Stimulated activated CD8-positive, alpha-beta memory T cell treated with anti-CD3 and anti-CD28 coated beads, Interleukin-4, amount 100 ng/mL, for 1 hour (primary cell): ENCODE measurements at places on chromosomes 6 and 20.

DNA sequence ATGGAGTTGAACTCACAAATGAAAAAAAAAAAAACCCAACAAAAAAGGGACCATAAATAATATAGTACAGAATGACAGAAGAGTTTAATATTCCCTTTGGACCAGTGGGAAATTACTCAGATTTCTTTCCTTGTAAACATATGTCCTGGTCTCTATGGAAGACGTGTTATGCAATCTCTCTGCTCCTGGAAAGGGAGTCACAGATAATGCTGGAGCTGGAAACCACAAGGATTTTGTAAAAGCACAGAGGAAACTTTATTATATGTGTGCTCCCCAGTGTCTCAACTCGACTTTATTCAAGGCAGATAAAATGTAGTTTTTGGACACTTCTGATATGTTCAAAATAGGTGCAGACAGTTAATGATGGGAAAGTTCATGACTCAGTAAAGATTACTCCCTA, 88.1 kb upstream of the ZFP64 start:
- DNase-seq: no peak

- no peak for DNase-seq
Measured at GRCh38 chr6:31581434-31582229, 592 bp downstream of the LTB start.

DNA sequence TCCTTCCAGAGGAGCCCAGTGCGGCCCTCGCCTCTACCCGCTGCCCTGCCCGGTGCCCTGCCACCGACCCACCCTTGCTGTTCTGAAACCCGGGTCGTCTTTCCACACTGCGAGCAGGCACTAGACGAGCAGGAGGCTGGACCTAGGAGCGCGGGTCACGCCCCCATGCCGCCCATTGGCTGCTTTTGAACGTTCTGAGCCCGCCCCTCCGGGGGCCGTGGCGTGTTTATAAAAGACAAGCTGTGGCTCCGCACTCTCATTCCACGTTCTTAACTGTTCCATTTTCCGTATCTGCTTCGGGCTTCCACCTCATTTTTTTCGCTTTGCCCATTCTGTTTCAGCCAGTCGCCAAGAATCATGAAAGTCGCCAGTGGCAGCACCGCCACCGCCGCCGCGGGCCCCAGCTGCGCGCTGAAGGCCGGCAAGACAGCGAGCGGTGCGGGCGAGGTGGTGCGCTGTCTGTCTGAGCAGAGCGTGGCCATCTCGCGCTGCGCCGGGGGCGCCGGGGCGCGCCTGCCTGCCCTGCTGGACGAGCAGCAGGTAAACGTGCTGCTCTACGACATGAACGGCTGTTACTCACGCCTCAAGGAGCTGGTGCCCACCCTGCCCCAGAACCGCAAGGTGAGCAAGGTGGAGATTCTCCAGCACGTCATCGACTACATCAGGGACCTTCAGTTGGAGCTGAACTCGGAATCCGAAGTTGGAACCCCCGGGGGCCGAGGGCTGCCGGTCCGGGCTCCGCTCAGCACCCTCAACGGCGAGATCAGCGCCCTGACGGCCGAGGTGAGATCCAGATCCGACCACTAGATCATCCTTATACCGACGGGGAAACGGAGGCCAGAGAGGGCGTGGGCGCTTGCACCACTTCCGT, at the start of gene ID1:
Gene ID1, plus strand, starts transcription at position 259 of the 871 bp plus-strand sequence. Its CDS starts 99 bp downstream, at position 358.
- DNase-seq: peak; percentile 83

- DNase-seq: no peak
Measured at GRCh38 chr6:54891536-54891935, 45.0 kb downstream of the FAM83B start.

DNA sequence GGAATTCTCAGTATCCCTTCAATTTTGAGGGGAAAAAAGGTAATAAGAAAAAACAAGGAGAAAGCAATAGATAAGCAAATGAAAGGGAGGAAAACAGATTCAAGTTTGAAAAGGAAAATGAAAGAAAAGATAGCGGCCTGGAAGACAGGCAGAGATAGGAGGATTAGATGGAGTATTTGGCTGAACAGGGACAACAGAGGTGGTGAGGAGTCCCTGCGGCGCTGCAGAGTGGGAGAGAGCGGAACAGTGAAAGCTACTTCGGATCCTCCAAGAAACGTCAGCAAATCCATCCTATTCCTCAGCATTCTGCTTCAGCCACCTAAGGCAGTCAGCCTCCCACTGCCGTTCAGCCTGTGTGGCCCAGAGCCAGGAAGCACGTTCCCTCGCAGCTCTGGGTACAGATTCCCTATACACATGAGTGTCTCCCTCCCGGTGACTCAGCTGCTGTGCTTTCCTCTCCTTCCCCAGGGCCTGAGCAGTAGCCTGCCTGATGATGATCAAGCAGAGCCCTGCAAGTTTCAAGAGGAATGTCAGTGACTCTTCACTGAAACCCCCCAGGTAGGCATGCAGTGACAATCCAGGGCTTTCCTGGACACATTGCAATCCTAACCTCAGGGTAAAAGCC, 43.4 kb upstream of the CDYL start:
- no peak for DNase-seq

GRCh38 chr6:22399693-22400092, 102.9 kb upstream of the PRL start:
- no peak for DNase-seq

GRCh38 chr20:2459981-2460751, 10.4 kb downstream of the SNRPB start:
- no peak for DNase-seq

GRCh38 chr6:17031961-17032360, 69.9 kb upstream of the STMND1 start:
- no peak for DNase-seq

- no peak for DNase-seq
Measured at GRCh38 chr6:105326216-105326615, 76.7 kb downstream of the PREP start.

- no peak for DNase-seq
Measured at GRCh38 chr6:131728296-131728939, 17.6 kb upstream of the CTAGE9 start.

GRCh38 chr6:131004387-131004755, 58.7 kb downstream of the EPB41L2 start:
- DNase-seq: no peak

DNA sequence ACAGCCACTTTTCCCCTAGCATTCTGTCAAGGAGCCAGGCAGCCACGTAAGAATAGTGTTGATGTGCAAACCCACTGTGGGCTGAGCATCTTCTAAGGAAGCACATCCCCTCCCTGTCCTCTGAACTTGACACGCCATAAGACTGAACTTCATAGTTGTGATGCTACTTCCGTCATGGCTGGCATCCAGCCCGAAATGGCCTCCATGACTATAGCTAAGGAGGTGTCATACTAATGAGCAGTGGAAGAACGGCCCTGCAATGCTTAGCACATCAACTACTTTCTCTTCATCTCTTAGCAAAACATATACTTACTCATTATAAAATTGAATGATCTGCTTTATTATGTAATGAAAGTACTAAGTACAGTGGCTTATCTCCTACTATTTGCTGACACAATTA, 110.2 kb downstream of the GJA10 start:
- no peak for DNase-seq

GRCh38 chr20:5315807-5316187, 957 bp downstream of the PROKR2 start:
- no peak for DNase-seq

GRCh38 chr20:36311854-36312723, 6.0 kb downstream of the DLGAP4 start:
- DNase-seq: no peak

- DNase-seq: no peak
Measured at GRCh38 chr20:59776626-59777330, 156.7 kb downstream of the SYCP2 start.

GRCh38 chr6:2964793-2965505, 6.4 kb downstream of the SERPINB6 start:
- DNase-seq: no peak

- DNase-seq: no peak
Measured at GRCh38 chr6:147194652-147195411, 9.4 kb upstream of the STXBP5 start.

DNA sequence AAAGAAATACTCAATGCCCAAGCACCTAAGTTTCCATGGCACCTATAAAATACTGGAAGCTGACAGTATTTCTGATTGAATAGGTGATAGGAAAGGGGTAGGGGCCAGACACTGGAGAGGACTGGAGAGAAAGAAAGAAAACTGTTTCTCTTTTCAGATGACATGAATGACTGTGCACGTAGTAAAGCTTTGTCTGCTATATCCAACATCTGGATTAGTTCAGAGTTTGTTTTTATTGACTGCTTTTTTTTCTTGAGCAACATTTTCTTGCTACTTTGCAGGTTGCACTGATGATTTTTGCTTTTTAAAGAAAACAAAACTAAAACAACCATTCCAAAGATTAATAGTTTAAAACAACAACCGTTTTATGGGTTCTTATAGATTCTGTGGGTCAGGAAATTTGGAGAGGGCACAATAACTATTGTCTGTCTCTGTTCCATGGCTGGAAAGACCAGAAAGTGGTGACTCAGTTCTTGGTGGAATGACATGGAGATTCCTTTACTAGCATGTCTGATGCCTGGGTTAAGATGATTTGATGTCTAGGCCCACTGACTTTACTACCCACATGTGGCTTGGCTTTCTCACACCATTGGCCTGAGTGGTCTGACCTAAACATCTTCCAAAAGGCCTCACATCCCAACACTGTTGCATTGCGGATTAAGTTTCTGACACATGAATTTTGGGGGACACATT, 12.2 kb upstream of the LRP11 start:
- no peak for DNase-seq

DNA sequence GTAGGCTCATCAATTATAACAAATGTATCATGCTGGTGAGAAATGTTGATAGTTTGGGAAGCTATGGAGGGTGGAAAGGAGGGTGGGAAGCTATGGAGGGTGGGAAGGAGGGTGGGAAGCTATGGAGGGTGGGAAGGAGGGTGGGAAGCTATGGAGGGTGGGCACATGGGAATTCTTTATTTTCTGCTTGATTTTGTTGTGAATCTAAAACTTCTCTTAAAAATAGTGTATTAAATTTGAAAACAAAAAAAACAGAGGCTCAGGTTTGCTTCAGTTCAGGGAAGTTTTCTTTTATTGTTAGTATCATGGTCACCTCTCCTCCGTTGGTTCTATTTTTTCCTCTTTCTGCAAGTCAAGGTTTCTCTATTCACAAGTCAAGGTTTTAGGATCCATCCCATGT, 106.4 kb downstream of the SOD2 start:
- DNase-seq: no peak

- DNase-seq: no peak
Measured at GRCh38 chr20:35297740-35298139, 5.5 kb upstream of the FAM83C start.

- DNase-seq: no peak
Measured at GRCh38 chr6:151240036-151240685, 394 bp downstream of the AKAP12 start.

DNA sequence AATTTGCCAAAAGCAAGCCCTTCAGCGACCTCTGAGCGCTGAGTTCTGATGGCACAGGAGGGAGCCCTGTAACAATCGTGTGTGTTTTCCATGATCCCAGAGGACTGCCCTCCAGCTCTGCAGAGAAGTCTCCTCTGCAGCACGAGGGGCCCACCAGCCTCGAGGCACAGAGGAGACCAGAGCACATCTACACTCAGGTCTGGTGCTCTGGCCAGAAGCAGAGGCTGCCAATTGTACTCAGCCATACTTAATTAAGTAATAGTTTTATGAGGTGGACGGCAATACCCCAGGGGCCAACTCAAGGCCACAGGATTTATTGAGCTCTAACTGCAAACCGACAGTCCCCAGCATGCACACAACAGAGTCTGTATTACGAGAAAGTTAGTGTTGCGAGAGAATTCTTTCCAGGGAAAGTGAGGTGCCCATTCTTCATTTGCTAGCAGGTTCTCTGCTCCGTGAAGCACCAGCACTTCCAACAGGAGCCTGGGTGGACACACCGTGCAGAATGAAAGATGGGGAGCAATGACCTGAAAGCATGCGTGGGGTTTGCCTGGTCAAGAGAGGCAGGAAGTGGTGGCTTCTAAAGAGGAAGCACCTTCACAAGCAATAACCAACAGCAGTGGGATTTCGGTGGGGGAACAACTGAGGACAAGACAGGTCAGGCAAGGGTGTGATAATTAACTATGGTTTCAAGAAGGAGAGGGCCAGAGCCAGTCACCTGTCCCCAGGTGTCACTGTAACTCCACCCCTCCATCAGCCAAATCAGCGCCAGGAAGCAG, 92.8 kb upstream of the FOXC1 start:
- no peak for DNase-seq

GRCh38 chr20:17921774-17922173, 46.8 kb downstream of the SNX5 start:
- no peak for DNase-seq

DNA sequence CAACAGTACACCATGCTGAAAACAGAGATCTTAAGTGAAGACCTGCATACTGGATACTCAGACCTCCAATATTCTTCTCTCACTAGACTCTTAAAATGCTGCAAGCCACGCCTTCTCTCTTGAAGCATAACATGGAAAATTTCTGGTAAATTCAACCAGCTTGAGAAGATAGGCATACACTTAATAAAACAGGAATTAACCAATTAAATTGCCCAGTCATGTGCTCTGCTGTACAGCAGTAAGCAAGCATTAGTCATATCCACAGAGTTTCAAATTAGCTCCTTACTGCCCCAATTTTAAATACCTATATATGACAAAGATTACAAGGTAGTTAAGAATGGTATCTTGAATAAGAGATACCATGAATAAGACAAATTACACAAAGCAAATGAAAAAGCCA, 53.8 kb downstream of the C6orf58 start:
- DNase-seq: no peak

DNA sequence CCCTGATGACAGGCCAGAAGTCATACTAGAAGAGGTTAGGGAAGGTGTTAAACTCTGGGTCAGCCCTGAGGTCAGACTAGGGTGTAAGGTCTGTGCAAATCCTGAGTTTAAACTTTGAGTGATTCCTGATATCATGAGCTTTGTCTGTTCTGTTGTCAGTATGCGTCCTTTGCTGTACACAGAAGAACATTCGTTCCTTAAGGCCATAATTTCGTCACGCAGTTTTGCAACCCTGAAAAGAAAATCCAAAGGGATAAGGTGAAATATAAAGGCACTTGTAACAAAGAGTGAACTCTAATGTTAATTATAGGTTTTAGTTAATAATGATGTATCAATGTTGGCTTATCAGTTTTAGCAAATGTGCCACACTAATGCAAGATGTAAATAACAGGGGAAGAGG, 2.3 kb downstream of the DST start:
- no peak for DNase-seq

DNA sequence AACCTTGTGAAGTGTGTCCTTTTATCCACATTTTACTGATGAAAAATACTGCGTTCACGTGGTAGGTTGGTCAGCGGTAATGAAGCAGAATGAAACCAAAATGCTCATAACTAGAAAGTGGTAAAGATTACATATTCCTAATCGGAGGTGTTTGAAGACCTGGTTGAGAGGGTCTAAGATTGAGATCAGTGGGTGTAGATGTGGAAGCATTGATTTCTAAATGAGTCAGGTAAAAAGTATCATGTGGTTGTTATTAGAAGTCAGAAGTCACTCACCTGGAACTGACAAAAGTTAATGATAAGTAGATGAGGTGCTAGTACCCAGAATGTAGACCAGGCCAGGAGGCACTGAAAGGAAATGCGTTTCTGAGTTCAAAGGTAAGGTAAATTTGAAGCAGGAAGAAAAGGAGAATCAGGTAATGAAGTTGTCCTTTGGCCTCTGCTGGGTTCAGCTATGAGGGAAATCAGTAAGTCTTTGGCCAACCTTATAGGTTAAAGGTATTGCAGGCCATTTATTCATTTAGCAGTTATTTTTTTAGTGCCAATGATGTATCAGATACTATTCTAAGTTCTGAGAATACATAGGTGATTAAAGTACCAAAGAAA, 31.2 kb downstream of the FAM83B start:
- DNase-seq: no peak
